Activated naive CD4-positive, alpha-beta T cell treated with anti-CD3 and anti-CD28 coated beads, Interleukin-2, amount 10 ng/mL, durations not matched to agents 7 days and 5 days (primary cell): ENCODE measurements at places on chromosomes 13 and 19.

- no peak for DNase-seq
These were observed 2.2 kb downstream of the DCUN1D2 start for GRCh38 chr13:113488283-113488682.

DNA sequence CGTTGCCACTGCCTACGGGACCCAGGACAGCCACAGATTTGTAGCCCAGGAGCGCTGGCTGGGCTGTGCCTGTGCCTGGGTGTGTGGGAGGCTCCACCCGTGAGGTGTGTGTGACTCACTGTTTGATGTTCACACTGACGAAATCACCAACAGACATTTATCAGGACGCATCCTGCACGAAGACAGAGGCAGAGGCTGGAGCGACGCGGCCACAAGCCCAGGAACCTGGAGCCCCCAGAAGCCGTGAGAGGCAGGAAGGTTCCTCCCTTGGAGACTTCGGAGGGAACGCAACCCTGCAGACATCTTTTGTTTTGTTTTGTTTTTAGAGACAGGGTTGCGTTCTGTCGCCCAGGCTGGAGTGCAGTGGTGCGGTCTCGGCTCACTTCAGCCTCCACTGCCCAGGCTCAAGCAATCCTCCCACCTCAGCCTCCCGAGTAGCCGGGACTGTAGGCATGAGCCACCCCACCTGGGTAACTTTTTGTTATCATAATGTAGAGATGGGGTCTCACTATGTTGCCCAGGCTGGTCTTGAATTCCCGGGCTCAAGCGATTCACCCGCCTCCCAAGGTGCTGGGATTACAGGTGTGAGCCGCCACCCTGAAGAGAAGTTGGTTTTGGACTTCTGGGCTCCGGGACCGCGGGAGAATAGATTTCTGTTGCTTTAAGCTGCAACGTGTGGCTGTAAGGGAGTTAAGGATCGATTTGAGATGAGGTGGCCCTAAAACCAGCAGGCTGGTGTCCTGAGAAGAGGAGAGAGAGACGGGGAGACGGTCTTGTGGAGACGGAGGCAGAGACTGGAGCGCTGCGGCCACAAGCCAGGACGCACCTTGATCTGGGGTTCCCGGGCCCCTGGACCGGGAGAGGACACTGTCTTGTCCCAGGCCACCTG, 24.9 kb upstream of the WDR18 start:
- DNase-seq: peak; percentile 33

- DNase-seq: peak; percentile 97
These were observed 5.8 kb downstream of the KLF2 start for GRCh38 chr19:16330368-16330801.

- DNase-seq: peak; percentile 99
These were observed at the start of gene ZNF611 for GRCh38 chr19:52734893-52735661. Gene ZNF611 (minus strand): TSS chr19:52735044. CDS start chr19:52715894, 19,150 bp downstream.

GRCh38 chr13:32902029-32902780, 114.0 kb upstream of the KL start:
- no peak for DNase-seq

DNA sequence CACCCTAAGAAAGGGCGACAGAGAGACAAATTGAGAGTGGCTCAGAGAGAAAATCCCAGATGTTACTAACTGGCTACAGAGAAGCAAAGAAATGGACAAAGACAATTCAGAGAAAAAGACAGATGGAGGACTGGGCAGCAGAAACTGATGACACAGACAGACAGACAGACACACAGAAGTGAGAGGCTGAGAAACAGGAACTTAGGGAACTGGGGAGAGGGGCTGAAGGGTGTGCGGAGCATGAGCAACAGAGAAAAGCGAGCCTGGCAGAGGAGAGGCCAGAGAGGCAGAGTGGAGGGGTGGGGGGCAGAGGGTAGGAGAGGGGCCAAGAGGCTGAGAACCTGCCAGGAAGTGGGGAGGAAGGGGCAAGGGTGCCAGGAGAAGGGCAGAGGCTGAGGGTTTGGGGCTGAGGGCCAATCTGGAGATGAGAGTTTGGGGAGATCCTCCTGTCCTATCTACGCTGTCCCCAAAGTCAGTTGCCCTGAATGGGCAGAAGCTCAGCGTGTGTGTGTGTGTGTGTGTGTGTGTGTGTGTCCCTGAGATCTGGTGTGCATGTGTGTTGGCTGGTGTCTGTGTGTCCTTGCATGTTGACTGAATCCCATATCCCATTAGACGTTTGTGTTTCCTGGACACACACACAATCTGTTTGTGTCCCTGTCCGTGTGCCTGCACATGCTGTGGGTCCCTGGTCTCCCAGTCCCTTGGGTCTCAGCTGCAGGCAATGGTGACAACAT, 5.6 kb upstream of the ERFL start:
- DNase-seq: no peak

- no peak for DNase-seq
These were observed 259.0 kb downstream of the ITGBL1 start for GRCh38 chr13:101711307-101712025.

- no peak for DNase-seq
These were observed 138.4 kb downstream of the RFC3 start for GRCh38 chr13:33956346-33956745.

DNA sequence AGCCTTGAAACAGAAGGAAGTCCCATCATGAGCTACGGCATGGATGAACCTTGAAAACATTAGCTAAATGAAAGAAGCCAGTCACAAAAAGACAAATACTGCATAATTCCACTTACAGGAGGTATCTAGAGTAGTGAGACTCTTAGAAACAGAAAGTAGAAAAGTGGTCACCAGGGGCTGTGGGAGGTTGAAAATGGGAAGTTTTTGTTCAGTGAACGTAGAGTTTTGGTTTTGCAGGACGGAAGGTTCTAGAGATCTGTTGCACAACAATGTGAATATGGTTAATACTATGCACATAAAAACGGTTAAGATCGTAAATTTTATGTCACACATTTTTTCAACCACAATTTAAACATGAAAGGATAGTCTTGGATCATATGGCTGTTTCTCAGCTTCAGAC, 11.9 kb upstream of the SLC10A2 start:
- no peak for DNase-seq

DNA sequence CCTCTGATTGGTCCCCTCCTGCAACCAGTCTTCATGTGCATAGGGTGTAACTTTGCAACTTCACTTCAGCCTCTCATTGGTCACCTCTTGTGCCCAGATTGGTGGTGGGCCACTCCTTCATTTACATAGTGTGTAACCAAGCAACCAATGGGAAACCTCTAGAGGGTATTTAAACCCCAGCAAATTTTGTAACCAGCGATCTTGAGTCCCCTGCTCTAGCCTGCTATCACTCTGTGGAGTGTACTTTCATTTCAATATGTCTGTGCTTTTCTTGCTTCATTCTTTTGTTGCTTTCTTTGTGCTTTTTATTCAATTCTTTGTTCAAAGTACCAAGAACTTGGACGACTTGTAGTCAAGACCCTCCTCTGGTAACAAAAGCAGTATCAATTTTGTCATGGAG, 1336.9 kb upstream of the SPRY2 start:
- DNase-seq: no peak

DNA sequence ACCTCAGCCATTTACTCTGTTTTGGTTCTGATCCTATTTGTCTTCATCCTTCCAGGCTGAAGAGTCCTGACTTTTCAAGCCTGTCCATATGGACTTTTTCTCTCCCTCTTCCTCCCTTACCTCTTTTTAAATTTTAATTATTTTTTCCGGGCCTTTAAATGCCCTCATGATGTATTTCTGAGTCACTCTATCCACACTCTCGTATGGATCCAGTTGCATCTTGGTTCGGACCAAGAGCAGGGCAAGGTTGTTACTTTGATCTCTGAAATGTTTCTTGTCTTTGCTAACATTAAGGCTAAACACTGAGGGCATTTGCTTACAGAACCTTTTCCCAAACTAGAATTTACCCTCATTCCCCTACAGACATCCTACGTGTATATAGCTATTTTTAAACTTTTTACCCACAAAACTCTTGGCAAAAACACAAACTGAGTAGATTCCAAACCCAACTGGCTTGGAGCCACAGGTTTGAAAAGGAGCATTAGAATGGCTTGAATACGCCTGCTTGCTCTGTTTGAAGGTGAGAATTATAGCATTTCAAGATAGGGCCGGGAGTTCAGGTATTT, 47.4 kb upstream of the SERPINE3 start:
- no peak for DNase-seq

GRCh38 chr19:42281827-42282762, 13.0 kb downstream of the CIC start:
- no peak for DNase-seq

DNA sequence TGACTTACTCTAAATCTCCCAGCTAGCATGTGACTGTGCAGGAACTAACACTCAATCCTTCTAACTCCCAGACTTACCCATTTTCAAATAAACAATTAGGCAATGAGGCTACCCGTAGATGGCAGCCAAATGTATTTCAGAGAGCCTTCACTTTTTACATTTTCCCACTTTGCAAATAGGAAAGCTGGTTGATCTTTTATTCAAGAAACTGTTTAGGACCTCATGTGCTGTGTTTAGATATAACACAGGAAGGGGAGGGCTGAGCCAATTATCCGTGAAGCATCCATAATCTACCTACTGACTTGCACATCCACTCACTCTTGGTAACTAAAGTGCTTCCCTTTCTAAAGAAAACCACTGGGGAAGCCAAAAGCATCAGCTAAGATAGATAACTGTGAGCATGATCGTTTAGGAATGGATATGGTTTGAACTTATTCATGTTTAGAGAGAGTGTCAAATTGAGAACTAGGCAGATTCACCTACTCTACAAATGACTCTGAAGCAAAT, 33.4 kb downstream of the MBNL2 start:
- DNase-seq: no peak

DNA sequence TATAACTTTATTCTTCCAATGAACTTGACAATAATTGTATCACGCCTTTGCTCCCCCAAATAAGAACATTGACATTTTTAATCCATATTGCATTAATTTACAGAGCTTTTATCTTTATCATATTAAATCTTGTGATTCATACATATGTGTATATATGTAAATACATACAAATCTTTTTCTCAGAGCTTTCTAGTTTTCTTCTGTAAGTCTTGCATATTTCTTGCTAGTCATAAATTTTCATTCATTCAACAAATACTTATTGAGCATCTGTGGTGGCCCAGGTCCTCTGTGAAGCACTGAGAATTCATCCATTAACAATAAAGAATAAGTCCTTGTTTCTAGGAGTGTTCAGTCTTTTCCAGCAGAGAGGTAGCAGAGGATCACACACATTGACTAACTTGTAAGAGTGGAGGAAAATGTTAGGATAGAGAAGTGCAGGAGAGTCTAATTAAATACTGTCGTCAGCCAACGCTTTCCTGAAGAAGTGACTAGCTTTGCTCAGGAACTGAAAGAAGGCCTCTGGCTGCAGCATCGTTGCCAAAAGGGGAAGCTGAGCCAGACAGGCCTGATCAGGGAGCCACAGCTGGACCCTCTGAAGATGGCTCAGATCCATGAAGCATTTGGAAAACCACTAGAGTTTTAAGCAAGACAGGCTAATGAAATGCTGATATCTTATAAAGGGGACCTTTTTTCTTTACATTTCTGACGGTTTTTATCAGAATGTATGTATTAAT, 38.6 kb upstream of the LAMP1 start:
- DNase-seq: no peak

GRCh38 chr19:36203293-36203692, 11.2 kb downstream of the ZNF565 start:
- no peak for DNase-seq

GRCh38 chr13:88945793-88946192, 1274.6 kb downstream of the SLITRK5 start:
- no peak for DNase-seq

DNA sequence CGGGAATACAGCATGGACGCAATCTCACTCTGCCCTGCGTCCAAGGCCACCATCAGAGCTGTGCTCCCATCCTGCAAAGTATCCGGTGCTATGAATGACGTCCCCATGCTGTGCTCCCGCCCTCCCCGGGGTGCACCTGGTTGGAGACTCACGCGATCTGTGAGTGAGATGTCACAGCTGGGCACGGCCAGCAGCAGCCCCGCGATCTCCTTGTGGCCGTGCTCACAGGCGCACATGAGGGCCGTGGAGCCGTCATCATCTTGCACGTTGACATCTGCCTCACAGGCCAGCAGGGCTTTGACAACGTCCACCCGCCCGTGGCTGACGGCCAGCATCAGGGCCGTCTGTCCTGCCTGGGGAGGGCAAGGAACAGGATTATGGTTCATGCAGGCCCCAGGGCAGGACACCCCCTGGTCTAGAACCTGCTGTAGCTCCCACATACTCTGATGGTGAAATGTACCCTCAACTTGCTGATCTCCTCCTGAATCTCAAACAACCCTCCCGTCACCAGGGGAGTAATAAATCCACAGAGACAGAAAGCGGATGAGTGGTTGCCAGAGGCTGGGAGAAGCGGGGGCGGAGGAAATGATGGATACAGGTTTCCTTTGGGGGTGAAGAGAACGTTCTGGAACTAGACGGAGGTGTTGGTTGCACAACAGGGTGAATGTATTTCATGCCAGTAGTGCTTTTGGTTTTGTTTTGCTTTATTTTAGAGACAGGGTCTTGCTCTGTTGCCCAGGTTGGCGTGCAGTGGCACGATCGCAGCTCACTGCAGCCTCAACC, 14.5 kb upstream of the SPC24 start:
- DNase-seq: no peak

GRCh38 chr13:112592647-112593046, 4.7 kb upstream of the TUBGCP3 start:
- no peak for DNase-seq

DNA sequence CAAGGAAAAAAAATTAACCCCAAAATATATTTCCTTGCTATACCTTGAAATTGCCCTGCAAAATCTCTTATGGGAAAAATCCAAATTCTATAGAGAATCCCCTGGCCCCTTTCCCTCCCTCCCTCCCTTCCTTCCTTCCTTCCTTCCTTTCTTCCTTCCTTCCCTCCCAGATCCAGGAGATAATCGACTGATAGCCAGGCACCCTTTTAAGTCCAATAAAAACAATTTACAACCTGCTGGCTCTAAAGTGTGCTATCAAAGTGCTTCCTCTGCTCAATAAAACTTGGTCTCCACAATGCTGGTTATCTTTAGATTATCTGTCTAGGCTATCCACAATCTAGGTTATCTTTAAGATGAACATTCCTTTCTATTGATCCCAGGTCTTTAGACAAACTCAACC, 83.1 kb upstream of the TUBA3C start:
- no peak for DNase-seq
